Stimulated activated CD4-positive, alpha-beta T cell treated with anti-CD3 and anti-CD28 coated beads, TNF-alpha, amount 100 ng/mL, for 1 hour (primary cell): ENCODE measurements at places on chromosomes 11 and 22.

- DNase-seq = no peak
These were observed 394.5 kb downstream of the TENM4 start for GRCh38 chr11:79046366-79046765.

DNA sequence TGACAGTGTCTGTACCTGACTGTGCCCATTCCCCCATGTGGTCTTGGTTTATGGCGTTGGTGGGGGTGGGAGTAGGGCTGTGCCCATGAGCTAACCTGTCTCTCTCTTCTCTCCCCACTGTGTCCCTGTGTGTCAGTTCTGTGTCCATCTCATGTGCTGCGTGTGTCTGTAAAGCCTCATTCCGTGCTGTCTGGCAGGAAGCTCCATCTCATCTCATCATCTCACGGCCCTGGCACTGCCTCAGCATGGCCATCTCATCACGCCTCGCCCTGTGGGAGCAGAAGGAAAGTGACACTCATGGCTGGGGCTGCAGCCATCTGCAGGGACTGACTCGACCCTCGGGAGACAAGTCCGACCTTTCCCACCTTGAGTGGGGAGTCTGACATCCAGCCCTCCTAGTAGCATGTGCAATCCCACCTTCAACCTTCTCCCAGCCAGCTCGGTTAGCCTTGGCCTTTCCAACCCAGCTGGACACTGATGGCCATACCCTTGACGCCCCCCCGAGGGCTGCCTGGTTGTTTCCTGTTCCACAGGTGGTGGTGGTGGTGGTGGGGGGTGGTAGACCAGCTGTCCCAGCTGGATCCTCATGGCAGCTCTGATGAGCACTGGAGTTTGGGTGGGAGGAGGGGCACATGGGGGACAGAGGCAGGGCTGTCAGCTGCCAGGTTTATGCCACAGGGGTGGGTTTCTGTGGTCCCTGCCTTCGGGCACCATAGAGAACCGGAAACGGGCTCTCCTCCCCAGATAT is 19.0 kb downstream of the MYO18B start:
- no peak for DNase-seq

DNA sequence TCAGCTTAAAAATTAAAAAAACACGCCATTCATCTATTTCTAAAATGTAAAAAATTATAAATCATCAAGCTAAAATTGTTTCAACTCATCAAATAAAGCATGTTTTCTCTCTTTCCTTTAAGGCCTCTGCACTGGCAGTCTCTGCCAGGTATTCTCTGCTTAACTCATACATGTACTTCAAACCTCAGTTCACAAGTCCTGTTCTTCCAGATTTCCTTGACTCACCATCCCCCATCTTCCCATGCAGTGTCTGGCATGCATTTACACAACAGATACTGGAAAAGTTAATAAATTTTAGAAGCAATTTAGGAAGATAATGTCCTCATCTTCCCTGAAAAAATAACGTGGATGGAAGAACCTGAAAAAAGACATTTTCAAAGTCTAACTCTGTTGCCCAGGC is 32.5 kb downstream of the CSTF3 start:
- no peak for DNase-seq

DNA sequence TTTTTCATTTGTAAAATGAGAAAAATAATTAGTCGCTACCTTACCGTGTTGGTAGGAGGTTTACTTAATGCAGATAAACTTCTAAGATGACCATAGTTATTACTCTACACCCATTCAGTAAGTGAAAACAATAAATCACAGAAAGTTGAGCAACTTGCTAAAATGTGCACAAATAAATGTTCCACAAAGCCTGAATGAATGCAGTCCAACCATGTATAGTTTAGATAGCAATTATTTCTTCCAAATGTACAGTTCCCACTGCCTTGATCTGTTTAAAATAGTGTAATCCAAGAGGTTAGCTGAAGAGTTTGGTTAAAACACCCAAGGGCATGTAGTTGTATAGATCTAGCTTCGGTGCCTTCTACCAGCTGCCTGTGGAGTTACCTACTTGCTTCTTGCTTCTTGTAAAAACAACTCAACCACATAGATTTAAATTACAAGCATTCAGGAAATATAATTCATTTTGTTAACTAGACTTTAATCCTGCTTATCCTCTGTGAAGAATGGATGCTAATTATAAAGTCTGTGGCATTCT is 106.3 kb upstream of the CARD18 start:
- DNase-seq = no peak

DNA sequence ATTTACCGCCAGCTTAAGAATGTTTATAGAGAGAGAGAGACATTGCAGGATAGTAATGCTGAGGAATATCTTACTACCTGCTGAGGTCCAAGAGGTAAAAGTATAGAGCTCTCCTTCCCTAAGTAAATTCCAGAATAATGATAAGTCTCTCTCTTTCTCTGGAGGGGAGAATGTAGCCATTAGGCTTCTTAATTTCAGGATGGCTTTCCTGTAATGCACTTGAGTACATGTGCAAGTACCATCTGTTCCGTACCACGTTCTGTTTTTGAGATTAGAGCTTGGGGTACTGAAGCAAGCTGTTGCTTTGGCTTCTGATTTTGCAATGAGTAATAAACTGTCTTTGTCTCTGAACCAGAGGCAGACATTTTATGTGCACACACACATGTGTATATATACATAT is 1314.0 kb downstream of the JRKL start:
- no peak for DNase-seq

GRCh38 chr11:120182790-120183491 is 27.9 kb upstream of the OAF start:
- DNase-seq = no peak

- DNase-seq = no peak
These were observed 22.7 kb upstream of the MTNR1B start for GRCh38 chr11:92946707-92947106.

GRCh38 chr11:336659-337198 is 16.1 kb upstream of the IFITM3 start:
- no peak for DNase-seq
